ENCODE measurements at places on chromosomes 13 and 19.

GRCh38 chr19:43812688-43813087 is 10.4 kb upstream of the LYPD5 start:
- no peak for DNase-seq

DNA sequence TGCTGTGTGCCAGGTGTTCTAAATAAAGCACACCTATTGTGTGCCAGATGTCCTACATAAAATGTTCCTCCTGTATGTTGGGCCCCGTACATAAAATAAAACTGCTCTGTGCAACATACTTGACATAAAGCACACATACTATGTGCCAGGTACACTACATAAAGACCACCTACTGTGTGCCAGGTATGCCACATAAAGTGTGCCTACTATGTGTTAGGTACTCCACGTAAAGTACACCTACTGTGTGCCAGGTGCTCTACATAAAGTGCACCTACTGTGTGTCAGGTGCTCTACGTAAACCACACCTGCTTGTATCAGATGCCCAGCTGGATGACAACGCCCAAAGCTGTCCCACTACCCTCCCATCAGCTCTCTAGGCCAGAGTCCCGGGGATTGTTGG is 5.8 kb upstream of the OR10H5 start:
- DNase-seq, result no peak

- DNase-seq, result no peak
These were observed 7.1 kb downstream of the TLE5 start for GRCh38 chr19:3054972-3055740.

GRCh38 chr13:107035778-107036177 is 467.8 kb upstream of the ARGLU1 start:
- DNase-seq, result no peak

DNA sequence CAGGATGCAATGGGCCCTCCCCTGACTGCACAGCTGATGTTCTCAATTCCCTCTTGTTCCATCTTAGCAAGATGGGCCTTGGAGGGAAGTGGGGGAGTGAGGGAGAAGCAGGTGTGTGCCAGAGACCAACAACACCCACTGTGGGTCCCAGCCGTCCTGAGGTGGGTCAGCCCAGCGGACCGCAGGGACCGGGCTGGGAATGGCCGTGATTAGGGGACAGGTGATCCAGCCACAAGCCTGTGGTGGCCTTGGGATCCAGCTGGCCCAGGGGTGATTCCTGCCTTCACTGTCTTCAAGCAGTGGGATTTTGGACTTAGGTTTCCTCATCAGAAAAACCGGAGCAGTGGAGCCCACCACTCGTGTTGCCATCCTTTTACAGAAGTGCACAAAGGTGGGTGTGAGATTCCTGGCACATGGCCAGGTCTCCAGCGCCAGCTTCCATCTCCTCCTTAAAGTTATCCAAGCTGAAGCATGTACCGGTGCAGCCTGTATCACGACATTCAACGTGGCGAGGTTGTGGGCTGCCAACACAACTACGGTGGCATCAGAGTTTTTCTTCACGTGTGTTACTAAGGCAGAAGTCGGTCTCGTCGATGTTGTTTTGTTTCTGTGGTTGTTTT is 9.0 kb upstream of the ATP11A start:
- DNase-seq, result no peak

GRCh38 chr13:102978168-102978567 is 88.0 kb downstream of the SLC10A2 start:
- no peak for DNase-seq

DNA sequence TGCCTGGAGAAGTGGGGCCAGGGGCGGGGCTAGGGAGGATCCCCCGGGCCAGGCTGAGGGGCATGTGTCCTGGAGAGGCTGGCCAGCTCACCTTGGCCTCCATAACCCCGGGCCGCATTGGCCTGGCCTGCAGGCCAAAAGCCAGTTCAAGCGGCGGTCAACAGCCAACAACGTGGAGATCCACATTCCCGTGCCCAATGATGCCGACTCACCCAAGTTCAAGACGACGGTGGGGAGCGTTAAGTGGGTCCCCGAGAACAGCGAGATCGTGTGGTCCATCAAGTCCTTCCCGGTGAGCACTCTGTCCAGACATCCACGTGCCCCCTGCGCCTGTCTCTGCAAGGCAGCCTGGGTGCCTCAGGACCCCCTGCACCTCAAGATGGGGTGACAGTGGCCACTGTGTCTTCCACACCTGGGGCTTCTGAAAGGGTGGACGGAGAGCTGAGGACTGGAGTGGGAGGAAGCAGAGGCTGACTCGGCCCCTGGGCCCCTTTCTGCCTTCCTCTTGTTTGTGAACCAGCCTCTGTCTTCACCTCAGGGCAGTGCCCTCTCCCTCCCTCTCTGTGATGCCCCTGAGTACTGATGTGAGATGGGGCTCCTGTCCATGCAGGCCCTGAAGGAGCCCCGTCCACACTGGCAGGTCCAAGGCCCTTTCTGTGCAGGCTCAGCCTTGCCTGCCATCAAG is 31.1 kb downstream of the AP1M1 start:
- no peak for DNase-seq

GRCh38 chr19:5308451-5309437 is 31.9 kb downstream of the PTPRS start:
- no peak for DNase-seq

DNA sequence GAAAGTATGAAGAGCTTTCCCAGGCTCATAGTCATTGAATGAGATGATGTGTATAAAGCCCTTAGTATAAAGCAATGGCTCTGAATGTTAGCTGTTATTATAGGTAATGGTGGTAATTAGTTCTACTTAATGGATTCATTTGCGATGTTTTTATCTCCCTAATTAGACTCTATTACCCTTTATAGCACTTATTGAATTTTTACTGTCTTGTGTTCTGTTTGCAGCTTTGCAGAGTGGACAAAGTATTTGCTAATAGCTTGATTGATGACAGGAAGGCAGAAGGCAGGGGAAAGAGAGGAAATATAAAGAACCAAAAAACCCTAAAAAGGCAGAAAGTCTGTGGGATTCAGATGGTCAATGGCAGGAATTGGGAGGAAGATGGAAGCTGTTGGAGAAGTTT is 524.4 kb upstream of the SPRY2 start:
- no peak for DNase-seq

DNA sequence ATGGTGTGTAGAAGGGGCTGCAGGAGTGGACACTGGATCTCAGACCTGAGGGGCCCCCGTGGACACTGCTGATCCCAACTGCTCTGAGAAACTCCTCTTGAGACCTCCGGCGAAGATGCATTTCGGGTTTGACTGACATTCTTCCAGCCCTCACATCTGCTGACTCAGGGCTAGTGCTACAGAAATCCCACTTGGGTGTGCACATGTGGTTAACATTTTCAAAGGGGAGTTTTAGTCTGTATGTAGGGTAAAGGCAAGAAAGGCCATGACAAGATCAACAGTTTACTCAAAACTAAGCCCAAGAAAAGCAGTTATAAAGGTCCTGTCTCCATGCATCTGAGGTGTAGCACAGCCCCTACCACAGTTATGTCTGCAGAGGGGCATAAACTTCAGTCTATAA is 31.2 kb downstream of the DLEU7 start:
- no peak for DNase-seq

- DNase-seq, result no peak
These were observed 227.4 kb downstream of the TEX29 start for GRCh38 chr13:111547726-111548273.

GRCh38 chr13:94198681-94199080 is 280.8 kb downstream of the DCT start:
- DNase-seq, result no peak

- DNase-seq, result no peak
These were observed 1193.1 kb upstream of the MIR17HG start for GRCh38 chr13:90154311-90154960.

DNA sequence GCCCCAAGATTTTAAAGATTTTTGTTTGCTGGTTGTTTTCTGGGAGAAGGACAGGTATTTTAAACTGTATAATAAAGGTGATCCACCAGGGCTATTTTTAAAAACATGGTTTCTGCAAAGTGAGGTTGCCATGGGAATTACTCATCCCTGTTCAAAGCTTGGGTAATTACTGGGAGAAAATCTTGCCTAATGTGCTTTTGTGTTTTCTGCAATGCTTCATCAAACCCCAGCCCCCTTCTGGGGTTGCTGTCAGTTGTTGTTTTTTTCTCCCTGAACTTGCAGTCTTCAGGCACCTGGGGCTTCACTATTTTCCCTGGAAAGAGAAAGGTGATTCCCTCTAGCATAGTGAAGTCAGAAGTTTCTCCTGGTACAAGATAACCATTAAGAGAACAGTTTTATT is 277.2 kb downstream of the NALCN start:
- no peak for DNase-seq

DNA sequence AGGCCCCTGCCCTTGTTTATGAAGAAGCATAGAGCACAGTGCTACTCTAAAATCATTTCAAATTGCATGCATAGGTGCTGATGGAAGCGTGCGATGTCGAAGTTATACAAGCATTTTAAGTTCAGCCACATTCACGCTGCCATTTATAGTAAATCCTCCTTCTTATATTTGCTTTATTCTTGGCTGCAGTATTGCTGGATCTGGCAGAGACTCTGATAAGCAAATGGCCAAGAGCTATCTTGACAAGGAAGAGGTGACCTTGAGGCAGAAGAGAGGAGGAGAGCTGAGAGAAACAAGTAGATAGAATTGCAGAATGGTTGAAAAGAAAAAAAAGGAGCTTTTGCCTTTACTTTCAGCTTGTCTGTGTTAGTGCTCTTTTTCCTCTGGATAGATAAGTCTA is 18.9 kb upstream of the MYO16 start:
- no peak for DNase-seq

GRCh38 chr13:33514362-33514761 is 228.8 kb upstream of the STARD13 start:
- no peak for DNase-seq

GRCh38 chr13:24038405-24038804 is 122.1 kb upstream of the SPATA13 start:
- no peak for DNase-seq

DNA sequence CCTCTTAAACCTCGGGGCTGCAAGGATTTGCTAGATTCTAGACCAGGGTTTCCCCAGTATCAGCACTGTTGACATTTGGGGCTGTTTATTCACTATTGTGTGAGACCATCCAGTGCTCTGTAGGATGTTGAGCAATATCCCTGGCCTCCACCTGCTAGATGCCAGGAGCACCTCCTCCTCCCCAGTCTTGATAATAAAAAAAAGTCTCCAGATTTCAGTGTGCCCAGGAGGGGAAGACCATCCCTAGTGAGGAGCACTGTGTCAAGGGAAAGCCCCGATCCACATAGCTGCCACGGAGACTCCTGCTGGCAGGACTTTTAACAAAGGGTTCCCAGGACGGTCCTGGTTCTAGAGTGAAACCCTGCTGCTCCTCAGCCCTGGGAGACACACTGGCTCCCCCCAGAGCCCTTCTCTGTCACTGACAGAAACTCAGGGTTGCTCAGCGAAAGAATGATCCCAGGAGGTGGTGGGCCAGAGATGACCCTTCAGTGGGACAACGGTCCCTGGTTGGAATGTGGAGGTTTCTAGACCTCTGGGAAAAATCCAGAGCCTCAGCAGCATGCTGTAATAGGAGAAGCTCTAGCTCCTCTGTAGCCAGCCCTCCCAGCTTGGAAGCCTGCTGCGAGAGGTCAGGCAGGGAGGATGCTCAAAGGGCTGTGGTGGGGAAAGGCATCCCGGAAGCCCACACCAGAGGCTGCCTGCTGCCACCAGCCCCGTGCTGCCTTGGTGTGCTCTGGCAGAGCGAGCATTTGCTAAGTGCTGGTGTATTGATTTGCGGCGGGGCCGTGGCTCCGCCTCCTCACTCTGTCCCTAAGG is 20.3 kb downstream of the LYL1 start:
- DNase-seq, result no peak

DNA sequence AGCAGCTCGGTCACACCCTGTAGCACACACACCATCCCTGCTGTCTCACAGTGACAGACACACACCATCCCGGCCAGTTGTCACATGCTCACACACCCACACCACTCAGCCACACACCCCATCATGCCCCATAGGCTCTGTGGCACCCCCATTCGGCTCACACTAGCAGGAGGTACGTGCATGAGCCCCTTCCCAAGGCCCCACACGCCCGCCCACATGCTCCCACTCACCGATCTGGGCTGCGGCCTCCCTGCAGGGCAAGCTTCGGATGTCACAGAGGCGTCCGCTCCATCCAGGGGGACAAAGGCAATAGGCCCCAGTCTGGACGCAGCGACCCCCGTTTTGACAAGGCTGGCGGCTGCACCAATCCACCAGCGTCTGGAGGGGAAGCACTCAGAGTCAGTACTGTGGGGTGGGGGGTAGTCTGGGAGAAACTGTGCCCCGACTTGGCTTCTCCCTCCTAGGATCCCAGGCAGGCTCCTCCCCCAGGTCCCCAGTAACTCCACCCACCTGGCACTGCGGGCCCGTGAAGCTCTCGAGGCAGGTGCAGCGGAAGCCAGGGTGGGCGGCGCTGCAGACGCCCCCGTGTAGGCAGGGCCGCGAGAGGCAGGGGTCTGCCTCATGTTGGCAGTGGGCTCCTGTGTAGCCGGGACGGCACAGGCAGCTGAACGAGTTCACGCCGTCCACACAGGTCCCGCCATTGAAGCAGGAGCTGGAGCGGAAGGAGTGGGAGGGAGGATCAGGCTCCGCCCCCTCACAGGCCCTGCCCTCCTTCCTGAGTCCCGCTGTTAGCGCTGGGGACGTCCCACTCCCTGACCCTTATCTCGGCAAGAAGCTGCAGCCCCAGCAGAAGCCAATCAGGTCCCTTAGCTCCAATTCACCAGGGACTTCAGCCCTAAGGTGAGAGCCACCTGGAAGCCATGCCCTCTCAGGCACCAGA is 20.1 kb downstream of the NOTCH3 start:
- DNase-seq, result no peak

DNA sequence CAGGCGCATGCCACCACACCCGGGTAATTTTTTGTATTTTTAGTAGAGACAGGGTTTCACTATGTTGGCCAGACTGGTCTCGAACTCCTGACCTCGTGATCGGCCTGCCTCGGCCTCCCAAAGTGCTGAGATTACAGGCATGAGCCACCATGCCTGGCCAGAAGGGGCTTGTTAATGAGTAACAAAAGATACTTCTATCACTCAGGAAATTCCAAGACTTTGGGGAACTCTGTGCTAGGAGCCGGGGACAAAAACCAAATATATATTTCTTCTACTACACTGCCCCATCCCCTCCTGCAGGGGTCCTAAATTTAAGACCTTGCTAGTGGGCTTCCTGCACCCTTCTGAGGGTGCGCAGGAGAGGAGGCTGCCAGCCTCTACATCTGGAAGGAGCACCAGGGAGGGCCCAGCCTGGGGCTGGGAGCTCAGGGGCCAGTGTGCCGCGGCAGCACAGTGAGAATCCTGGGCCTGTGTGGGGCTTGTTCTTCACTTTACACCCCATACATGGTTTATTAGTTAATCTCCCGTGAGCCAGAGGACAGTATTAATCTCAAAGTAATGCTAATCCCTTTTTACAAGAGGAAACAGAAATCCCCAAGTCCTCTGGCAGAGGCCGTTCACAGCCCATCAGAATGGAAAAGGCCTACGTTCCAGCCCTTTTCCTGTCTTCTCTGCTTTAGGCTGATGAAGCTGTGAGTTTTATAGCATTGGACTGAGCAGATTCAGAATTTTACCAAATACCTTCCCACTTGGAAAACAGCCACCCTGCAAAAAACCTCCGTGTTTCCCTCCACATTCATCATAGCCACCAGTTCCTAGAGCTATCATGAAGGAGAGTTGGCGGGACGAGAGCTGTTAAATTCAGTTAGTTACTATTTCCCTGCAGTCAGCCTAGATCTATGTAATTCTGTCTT is 44.4 kb upstream of the NPAS1 start:
- no peak for DNase-seq

Measured in effector memory CD4-positive, alpha-beta T cell (primary cell).